Neural crest cell (in vitro differentiated cells): ENCODE measurements at places on chromosomes 16 and 17.

DNA sequence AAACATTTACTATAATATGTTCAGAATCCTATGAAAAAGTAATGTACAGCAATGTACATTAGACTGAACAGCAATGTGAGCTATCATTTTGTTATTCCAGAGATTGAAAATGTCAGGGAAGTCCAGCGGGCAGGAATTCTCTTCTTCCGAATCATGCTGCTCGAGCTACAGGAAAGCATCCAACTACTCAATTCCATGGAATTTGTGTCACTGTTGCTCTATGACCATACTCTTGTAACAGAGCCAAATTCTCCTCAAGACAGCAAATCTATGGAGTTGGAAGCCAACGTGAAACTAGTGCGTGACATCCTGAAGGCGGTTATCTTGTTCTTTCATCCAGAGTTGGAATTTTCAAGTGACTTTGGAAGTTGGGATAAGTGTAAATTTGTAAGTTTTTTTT lies 24.8 kb upstream of the NSRP1 start:
- no peak for DNase-seq

GRCh38 chr17:66423056-66423955 lies 120.9 kb downstream of the PRKCA start:
- no peak for DNase-seq

DNA sequence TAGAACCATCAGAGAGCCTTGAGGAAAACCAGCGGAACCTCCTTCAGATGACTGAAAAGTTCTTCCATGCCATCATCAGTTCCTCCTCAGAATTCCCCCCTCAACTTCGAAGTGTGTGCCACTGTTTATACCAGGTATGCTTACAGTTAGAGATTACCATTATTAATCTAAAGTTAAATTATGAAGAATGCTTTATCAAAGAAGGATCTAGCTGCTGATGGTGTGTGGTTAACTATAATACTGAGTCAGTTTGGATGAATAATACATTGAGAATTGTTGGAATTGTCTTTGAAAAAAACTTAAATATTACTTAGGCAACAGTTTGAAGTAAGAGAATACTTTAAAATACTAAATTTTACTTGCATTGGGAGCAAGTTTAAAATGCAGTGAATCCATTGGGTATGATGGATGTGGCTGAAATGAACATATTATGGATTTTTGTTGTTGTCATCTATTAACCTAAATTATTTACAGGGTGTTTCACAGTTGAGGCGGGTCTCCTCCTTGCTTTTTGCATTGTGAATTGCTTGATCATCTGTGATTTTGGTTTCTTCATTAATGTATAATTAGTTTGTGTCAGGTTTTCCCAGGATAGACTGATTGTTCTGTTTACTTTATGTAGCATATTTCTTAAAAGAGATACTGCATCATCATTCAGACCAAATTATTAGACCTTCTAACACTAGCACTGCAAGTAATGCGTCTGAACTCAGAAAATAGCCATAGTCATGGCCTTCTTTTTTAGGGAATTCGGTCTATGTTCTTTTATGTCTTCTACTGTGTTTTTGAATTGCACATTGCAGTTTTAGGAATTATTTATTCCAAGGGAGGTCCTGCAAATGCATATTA lies 47.8 kb downstream of the OMG start:
- DNase-seq, result no peak

GRCh38 chr17:38345743-38346142 lies 2.0 kb upstream of the GPR179 start:
- no peak for DNase-seq

DNA sequence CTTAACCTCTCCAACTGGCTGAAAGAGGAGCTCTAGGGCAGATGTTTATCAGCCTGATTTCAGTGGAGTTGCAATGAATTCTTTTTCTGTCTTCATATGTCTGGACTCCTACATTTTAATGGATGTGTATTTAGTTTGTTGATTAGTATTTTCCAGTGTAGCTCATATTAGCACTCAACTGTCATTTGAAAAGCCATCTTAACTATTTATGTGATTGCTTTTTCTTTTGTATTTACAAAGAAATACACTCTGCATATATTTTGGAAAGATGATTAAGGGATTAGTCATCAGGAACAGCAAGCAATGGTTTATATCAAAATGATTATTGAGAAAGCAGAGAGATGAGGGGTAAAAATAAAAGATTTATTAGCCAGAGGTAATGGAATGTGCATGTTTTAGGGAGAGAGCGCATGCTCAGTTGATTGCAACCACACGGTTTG lies 71.1 kb downstream of the WWOX start:
- no peak for DNase-seq

DNA sequence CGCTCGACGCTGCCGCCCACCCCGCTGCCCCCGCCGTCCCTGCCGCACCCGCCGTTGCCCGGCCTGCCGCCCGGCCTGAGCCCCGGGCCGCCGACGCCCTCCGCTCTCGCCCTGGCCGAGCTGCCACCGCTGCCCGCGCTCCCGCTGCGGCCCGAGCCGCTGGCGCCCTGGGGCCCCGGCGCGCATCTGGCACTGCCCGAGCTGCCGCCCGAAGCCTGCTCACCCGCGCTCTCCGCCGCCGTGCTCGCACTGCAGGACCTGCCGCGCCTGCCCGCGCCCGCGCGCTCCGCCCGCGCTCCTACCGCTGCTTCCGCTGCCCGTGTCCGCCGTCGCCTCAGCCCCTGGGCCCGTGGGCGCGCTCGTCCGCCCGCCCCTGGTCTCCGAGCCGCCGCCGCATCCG lies 8.4 kb upstream of the CLDN9 start:
- DNase-seq, result no peak

- no peak for DNase-seq
These were observed 145.9 kb downstream of the PRKCB start for GRCh38 chr16:23981429-23982399.

- no peak for DNase-seq
These were observed 79.8 kb downstream of the HELZ start for GRCh38 chr17:67165201-67165600.

DNA sequence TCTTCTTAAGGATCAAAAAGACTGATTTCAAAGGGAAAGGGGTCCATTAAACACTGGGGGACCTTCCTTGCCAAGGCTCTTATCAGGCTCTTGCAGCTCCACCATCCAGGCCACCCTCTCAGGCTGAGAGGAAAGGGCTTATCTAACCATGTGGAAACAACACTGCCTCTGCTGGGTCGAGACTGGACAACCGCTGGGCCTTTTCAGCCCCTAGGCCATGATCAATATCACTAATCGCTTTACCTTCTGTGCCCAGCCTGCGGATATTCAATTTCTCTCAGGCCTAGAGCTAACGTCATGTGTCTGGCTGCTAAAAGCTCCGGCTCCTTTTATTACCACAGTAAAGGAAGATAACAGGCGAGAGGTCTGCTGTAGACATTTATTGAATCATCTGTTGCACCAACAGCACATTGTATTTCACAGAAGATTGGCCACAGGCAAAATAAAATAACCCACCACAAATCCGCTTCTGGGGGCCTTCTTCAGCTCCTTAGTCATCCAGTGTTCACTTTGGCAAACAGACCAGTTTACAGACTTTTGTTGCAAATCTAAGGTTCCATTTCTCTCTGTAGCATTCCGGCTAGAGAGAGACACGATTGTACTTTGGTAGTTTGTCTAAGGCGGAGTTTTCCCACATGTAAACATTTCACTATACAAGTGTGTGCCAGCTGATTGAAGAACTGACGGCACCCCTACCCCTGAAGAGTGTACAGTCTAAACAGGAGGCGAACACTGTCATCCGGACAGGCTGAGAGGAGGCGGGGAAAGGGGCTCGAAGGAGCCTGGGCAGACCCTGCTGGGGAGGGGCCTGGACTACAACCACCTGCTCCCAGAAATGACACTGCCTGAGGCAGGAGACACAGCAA lies 13.9 kb downstream of the CYB561 start:
- DNase-seq, result no peak

GRCh38 chr17:55617441-55617840 lies 105.2 kb downstream of the TMEM100 start:
- DNase-seq, result no peak

DNA sequence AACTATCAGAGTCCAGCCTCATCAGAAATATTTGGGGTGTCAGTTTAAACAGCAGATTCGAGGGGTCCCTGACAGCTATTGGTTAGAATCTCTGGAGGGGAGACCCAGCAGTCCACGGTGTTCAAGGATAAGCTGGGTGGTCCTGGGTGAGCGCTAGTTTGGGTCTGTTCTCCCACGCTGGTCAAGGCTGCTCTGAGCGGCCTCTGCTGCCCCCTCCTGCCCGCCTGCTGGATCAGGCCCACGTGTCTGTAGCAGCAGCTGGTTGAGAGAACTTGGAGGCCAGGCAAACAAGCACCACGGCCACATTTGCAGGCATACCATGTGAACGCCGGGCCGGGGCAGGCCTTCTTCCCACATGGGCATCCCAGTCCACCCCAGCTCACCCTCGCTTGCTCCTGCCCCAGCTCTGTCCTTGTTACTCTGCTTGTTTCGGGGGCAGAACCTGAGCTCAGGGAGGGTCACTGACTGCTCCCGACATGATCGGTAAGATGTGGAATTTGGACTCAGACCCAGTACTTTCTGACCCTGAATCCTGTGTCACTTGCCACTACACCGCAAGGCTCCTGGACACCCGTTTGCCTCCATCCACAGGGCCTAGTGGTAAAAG lies 7.4 kb downstream of the FOXF1 start:
- peak; percentile 63 for DNase-seq

GRCh38 chr16:55333684-55334083 lies 9.7 kb downstream of the IRX6 start:
- no peak for DNase-seq

GRCh38 chr16:89953671-89954406 lies 5.3 kb downstream of the DEF8 start:
- DNase-seq, result no peak
